ENCODE measurements at places on chromosomes 6 and 20. TPM values are rescaled to one million over a fixed set of nuclear protein-coding genes. Genes with fewer than 3 reads are reported as not detected.

- no peak for DNase-seq
Observed at GRCh38 chr6:108983151-108983550, 111.5 kb downstream of the SESN1 start.

GRCh38 chr20:41055679-41056078, 27.1 kb downstream of the TOP1 start:
- no peak for DNase-seq

DNA sequence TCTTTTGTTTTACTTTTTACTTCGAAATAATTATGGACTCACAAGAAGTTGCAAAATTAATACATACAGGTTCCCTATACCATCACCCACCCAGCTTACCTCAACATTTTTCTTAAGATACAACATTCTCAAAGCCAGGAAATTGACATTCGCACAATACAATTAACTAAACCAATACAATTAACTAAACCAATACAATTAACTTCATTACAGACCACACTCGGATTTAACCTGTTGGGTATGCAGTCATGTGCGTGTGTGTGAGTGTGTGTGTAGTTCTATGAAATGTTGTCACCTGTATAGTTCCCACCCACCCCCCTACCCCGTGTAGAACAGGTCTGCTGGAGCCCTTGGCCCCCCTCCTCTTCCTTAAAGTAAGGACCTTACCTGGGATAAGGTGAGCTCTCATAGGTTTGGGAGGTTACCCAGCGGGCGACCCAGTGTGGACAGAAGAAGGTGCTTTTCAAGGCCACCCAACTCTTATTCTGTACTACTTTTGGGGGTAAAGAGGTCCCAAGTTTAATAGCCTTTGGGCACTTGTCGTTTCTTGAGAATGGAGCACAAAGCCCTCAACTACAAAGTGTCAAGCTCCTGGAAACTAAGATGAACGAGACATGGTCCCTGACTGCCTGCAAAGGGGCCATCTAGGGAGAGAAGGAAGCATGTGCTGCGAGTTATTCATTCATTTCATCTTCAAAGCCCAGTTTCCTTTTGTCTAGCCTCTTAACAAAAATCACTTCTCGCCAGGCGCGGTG, 544 bp upstream of the STK38 start:
- no peak for DNase-seq

DNA sequence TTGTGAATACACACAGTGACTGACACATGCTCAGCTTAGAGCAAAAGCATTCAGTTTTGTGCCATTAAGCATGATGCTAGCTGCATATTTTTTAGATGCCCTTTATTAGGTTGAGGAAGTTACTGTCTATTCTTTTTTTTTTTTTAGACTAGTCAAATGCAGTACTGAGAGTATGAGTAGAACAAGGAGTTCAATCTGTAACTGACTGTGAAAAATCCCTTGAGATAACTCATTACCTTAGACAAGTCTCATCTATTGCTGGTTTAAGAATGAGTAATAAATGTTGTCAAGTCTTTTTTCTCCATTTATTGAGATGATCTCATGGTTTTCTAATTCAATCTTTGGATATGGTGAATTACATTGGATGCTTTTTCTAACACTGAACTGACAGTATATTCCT, 23.2 kb downstream of the AHI1 start:
- no peak for DNase-seq

DNA sequence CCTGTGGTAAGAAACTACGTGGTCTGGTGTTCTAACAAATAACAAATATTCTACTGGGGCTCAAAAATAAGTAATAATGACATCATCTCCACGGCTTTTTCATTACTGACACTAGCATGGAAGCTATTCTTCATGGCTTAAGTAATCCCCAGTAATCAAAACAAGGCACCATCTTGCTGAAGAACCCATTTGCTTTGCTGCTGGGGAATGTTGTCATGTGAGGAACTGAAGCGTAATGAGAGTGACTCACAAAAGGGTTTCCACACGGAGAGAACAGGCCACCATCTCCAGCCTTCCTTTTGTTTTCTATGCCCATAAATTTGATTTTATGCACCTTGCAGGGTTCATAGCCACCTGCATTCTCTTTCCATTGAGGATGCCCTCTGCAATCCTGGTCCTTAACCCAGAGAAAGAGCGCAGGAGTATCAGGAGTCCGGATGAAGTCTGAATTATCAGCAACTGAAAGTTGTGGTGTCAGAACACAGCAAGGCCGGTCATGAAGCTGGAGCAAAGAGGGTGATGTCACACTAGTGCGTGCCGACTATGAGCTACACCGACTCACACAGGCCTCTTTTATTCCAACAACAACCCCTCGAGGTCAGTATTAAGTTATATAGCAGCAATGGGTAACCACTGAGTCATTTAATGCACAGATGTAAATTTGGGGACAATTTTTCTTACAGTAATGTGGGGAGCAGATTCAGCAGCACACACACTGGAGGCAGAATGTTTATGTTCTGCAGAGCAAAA, 173.7 kb upstream of the SSTR4 start:
- DNase-seq, result no peak

DNA sequence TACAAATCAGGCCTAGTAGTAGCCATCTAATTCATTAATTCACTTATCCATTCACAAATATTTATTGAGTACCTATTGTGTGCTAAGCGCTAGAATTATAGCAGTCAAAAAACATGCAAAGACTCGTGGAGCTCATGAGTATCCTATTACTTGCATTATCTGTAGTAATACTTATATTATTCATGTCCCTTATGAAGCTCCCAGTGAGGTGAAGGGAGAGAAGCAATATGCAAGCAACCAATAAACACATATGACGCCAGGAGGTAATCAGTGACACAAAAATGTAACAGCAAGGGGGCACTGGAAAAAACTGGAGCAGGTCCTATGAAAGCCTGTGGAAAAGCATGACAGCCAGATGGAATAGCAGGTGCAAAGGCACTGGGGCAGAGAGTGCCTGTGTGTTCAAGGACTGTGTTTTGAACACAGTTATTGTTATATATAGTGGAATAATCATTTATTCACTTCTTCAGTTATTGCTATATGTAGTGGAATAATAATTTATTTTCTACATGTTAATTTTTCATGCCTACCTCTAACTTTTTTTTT, 109.5 kb downstream of the KIF13A start:
- DNase-seq, result no peak

DNA sequence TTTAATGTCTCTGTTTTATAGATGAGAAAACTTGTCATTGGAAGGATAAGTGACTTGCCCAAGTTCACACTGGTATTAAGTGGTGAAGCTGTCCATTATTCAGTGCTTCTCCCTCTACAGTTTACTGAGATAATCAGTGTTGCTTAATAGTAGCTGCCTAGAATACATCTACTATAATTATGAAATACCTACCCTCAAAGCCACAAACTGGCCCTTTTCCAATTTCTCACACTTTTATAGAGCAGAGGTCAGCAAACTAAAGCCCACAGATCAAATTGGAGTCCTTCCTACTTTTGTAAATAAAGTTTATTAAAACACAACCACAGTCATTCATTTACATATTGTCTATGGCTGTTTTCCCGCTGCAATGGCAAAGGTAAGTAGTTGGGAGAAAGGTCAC, 73.5 kb downstream of the EYS start:
- DNase-seq, result no peak

GRCh38 chr6:124795643-124796463, 166.4 kb upstream of the RNF217 start:
- no peak for DNase-seq

DNA sequence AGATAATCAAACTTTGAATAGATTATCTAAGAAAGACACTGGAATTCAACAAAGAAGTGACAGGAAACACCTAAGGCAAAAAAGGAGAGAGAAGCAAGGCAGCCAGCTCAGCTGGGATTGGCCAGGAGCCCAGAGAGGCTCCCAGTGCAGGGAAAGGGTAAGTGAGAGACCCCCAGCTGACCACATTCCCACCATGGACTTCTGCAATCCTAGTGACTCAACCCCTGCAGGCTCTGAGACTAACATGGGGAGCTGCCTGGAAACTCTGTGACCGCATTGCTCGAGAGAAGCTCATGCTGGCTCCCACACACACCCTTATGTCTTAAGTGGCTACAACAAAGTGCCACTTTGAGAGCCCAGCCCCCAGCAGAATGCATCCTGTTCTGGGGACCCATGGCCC, 215.1 kb downstream of the PACRG start:
- DNase-seq, result no peak

- peak; percentile 50 for DNase-seq
Observed at GRCh38 chr6:40477246-40478126, 109.7 kb downstream of the LRFN2 start.

The LPA gene
- polyA plus RNA-seq, result 0.27 TPM

The ESR1 gene
- not detected for polyA plus RNA-seq

The FAM229B gene
- polyA plus RNA-seq, result 5.3 TPM

The SLC22A23 gene
- 12.2 TPM for polyA plus RNA-seq

The SYCP2 gene
- polyA plus RNA-seq, result 3.0 TPM

The MEA1 gene
- 90.8 TPM for polyA plus RNA-seq

The NOX3 gene
- polyA plus RNA-seq, result not detected

The EFCAB8 gene
- polyA plus RNA-seq, result 0.22 TPM

The KCNQ5 gene
- not detected for polyA plus RNA-seq
